T-helper 2 cell (primary cell): ENCODE measurements at places on chromosomes 7 and 10.

DNA sequence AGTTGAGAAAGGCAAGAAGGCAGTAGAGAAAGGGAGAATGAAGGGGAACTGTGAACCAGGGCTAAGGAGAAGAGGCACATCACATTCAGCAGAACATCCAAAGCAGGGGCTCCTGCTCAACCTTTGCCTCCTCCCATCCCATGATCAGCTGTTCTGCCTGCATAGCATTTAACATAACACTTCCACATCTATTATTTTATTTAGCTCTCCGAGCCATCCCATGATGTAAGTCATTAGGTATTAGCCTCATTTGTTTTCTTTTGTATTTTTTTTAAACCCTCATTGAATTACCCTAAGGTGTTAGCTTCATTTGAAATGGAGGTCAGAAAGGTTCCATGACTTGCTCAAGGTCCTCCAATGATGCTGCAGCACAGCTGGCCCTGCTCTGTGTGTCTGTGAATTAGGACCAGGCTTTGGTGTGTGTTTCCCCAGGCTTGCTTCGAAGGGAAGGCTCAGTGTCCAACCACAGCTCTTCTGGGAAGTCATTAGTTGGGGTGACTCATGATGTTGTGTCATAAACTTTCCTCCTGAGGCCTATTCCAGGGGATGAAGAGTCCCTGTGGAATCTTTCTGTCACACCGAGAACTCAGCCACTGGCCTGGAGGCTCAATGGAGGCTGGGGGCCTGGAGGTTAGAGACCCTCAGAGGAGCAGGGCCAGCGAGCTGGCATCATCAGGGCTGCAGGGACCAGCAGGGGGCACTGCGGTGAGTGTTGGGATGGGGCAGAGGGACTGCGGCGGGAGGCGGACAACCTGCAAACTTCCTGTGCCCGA lies 16.5 kb downstream of the NPFFR1 start:
- DNase-seq: no peak

DNA sequence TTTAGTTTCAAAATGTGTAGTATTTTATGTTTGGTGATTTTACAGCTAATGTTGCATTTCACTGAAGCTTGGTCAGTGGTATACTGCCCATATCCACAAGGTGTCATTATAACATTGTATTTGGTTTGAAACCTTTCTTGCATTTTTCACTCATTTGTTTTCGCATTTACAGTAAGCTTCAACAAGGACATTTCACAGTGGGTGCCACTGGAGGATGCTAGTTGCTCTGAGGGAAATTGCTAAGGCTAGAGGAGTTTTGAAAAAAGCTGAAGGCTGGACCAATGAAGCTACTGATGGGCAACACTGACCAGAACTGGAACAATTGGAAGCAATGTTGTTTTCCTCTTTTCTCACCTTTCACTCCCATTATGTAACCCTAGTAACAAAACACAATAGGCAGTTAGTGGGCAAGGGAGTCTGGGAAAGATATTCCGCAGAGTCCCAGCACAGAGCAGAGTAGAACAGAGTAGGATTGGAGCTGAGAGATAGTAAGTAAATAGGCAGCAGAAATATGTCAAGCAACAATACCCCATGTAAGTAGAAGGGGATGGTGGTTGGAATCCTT lies 23.6 kb upstream of the SRI start:
- DNase-seq: no peak

- no peak for DNase-seq
Measured at GRCh38 chr10:84243759-84244158, 1.1 kb upstream of the RGR start.

- DNase-seq: no peak
Measured at GRCh38 chr7:16695621-16696237, 49.7 kb downstream of the BZW2 start.

GRCh38 chr7:152851326-152851725 lies 91.8 kb downstream of the ACTR3B start:
- no peak for DNase-seq

- no peak for DNase-seq
Measured at GRCh38 chr7:151859111-151859947, 17.6 kb downstream of the PRKAG2 start.

DNA sequence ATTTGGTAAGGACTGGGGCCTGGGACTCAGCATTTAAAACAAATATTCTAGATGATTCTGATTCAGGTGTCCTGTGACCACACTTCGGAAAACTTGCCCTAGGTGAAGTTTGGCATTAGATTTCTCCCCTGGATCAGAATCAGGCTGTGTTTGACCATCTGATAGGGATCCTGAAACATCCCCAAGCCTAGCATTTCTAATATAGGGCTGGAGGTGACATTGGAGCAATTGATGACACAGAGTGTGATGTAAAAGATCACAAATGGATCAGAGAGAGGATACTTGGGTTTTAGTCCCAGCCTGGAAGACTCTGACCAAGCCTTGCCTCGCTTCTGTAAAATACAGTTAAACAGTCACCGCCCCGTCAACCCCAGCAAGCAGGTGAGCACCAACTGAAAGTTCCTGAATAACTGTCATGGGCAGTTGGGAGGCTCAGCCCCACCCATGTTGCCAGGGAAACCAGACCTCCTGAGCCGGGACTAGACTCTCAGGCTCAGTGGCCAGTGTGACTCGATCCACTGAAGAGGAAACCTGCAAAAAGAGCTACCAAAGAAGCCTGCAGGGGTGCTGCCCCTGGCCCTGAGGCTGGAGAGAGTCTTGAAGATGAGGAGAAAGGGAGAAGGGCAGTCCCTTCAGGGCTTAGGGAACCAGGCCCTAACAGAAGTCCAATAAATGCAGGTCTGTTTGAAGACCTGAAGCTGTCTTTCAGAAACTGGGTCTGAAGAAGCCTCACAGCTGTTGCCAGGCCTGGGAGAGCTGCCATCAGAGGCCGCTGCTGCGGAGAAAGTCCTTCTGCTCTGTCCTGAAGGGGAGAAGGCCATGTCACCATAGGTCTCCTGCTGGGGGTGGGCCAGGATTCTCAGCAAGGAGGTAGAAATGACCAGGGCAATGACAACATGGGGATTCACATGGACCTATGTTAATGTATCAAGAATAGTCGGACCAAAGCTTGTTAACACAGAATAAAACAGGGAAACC lies 126.1 kb upstream of the KCNMA1 start:
- DNase-seq: no peak

DNA sequence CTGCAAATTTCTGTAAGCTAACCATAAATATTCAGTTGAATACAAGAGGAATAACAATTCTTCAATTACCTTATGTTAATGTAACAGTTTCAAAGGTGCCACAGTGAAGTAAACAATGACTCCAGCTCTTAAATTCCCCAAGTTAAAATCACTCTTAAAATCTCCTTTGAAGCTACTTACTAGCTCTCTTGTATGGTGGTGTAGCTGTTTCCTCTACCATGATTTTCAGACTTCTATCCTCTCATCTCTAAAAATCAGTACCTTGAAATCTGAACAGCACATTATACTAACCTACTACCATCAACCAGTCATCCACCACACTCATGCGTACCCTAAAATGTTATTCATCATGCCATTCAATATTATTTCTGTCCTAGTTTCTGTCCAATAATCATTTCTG lies 29.6 kb downstream of the JMJD1C start:
- DNase-seq: no peak

- DNase-seq: no peak
Measured at GRCh38 chr10:129880191-129880870, 83.7 kb downstream of the EBF3 start.

DNA sequence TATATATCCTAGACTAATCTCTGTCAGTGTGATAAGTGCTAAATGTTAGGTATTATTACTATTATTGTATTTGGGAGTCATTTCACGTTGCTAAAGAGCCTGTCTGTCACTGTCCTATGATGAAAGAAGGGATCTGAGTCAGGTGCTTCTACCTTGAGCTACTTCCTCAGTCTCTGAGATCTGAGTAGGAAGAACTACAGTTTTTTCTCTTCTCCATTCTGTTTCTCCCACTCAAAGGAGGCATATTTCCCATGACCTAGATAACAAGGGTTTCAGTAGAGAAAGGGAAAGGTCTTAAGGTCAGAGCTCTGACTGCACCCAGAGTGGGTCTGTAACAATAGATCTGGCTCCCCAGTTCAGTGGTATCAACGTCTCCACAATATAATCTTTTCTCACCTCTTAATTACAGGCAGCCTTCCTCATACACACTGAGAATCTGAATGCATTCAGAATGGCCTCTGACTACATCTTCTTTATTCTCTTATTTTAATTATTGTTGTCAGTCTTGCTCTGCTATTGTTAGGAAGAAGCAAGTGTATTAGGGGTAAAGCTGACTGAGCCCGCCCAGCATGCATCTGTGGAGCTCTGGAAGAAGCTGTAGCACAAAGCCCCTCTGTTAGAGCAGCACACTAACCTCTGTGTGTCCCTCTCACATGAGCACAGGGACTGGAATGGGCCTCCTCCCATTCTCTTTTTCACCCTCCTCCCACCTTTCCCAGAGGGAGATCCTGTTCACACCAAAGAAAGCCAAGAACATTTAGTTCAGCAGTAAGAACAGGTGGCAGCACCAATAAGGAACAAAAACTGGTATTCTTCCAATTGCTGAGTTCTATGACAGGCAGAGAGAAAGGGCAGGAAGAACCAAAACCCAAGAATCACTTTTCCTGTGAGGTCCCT lies 38.1 kb downstream of the USP54 start:
- no peak for DNase-seq

DNA sequence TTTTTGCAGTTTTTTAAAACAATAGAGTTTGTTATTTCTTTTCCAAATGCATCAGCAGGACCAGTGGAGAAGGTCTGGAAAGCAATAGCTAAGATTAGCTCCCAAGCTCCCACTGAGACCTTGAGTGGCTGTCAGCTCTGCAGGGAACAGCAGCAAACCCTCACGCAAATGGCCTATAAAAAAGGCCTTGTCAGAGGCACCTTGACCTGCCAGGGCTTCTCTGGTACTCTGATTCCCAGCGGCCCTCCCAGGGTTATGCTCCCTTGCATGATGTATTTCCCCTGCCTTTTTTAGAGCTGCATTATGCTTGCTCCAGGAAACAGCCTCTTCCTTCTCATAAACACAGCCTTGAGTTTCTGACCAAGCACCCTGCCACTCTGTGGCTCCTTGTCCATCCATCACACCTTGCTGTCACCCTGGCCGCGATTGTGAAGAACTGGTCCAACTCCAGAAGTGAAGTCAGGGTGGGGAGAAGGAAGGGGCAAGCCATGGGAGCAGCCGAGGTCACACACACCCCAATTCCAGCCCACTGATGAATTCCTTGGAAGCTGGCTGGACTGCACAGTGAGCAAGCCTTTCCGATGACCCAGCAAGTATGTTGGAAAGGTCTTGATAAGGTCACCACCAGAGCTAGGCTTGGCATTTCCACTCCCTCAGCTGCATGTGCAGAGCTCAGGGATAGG lies 35.3 kb upstream of the NKX2-3 start:
- DNase-seq: no peak

DNA sequence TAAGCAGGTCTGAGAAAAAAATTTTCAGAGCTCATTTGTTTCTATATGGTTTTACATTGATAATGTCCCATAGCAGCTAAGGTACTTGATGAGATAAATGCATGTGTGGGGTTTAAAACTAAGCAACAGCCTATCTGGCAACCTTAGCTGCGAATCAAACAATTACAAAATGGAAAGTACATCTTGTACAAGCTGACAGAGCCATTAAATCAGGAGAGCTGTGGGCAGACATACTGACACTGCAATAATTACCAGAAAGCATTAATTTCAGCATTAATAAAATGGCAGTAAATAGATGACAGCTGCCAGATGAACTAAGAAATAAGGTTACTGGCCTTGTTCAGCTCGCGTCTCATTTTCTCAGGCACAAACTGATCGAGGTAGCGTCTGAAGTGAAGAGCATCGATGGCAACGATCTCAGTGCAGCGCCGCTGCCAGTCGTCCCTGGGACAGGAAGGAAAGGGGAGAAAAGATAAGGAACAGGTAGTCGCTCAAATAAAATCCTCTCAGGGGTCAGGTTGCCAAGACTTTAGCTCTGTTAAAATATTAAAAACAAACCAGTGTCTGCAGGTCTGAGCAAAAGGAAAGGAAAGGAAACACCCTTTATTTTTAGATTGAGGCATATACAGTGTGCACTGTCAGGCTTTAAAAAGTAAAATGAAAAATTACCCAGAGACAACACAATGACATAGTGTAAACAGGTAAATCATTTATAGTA lies 79.7 kb upstream of the OGDHL start:
- no peak for DNase-seq

GRCh38 chr7:68730964-68731363 lies 867.3 kb upstream of the AUTS2 start:
- no peak for DNase-seq

GRCh38 chr10:9796564-9796963 lies 1221.1 kb upstream of the CELF2 start:
- DNase-seq: no peak

GRCh38 chr10:112209684-112210131 lies 26.1 kb upstream of the GPAM start:
- DNase-seq: no peak

DNA sequence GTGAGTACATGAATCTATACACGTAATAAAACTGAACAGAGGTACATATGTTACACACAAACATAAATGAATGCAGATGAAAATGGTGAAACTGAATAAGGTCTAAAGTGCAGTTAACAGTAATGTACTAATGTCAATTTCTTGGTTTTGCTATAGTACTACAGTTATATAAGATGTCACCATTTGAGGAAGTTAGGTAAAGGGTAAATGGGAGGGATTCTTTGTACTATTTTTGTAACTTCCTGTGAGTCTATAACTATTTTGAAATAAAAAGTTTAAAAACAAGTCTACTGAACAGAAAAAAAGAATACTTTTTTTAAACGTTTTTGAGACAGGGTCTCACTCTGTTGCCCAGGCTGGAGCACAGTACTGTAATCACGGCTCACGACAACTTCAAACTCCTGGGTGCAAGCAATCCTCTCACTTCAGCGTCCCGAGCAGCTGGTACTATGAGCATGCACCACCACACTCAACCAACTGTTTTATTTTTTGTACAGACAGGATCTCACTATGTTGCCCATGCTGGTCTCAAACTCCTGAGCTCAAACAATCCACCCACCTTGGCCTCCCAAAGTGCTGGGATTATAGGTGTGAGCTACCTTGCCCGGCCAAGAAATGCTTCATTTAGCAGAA lies 71.5 kb downstream of the WAPL start:
- no peak for DNase-seq

- no peak for DNase-seq
Measured at GRCh38 chr10:119497243-119497642, 45.3 kb downstream of the RGS10 start.

- DNase-seq: no peak
Measured at GRCh38 chr7:27689150-27689549, 26.5 kb upstream of the HIBADH start.

- DNase-seq: no peak
Measured at GRCh38 chr10:47412869-47413268, 28.8 kb upstream of the ZNF488 start.

- no peak for DNase-seq
Measured at GRCh38 chr10:30868611-30869010, 163.1 kb downstream of the ZNF438 start.

DNA sequence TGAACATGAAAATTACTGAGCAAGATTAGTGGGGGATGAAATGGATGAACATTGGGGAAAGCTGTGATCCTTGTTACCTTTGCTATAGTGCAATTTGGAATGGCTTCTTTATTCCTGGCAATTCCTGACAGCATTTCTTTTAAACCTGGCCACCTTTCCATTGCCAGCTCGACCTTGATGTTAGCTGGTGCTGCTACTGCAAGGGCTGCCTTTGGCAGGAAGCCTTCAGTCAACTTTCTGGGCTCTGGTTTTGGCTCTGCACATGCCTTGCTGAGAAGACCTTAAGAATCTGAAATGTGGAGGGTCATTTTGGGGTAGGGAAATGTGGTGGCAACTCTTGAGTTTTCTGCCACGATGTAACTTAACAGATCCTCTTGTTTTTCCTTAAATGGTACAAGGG lies 64.7 kb downstream of the KAT6B start:
- no peak for DNase-seq
